ENCODE measurements at places on chromosomes 1 and 21.

DNA sequence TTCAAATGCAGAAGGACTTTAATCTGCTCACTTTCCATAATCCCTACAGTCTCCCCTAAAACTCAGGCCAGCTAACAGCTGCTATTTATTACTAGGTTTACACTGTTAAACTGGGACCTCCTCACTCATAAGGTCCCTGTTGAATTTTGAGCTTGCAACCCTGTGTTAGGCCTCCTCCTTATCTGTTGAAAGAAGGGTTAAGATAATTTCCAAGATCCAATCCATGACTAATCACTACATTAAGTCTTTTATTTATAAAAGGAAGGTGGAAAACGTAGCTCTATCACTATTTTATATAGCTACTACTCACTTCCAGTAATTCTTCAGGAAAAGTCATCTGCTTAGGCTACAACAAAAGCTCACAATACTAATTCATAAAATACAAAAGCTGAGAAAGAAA lies 79.5 kb downstream of the EVI5 start:
- peak; percentile 7 for DNase-seq

DNA sequence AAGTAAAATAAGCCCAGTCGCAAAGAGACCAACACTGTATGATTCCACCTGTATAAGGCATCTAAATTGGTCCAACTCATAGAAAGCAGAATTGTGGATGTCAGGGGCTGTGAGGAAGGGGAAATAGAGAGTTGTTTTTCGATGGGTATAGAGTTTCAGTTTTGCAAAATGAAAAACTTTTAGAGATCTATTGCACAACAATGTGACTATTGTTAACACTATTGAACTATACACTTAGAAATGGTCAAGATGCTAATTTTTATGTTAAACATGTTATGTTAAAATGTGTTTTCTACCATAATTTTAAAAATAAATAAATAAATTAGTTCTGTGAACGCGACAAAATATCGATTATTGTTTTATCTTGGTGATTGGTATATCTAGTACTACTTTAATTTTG lies 192.4 kb downstream of the PTGER3 start:
- DNase-seq = no peak

DNA sequence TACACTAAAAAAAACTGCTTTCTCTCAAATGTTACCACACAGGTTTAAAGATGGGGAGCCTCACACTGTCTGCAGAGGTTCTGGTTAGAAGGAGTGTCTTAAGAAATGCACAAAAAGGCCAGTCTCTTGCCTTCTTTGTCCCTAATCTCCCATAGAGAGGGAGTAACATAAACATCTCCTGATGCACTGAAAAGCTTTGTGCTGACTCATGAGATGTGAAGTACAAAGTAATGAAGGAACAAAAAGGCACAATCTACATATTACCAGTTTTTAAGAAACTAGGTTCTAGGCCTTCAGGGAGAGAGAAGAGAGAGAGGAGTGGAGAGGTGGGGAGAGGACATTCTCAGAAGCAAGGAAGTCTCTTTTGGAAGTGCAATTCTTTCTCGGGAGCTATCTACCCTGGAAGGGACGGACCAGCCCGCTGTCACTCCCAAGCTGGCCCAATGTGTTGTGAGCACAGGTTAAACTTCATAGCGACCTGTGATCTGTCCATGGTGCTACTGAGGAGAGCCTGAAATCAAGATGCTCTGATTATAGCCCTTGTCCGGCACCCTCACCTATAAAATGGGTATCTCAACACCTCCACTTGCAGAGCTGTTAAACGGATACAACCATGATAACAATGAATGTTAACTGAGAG lies 458.1 kb downstream of the DISC1 start:
- peak; percentile 13 for DNase-seq

- no peak for DNase-seq
Measured at GRCh38 chr1:52658795-52659194, 25.8 kb downstream of the SHISAL2A start.

DNA sequence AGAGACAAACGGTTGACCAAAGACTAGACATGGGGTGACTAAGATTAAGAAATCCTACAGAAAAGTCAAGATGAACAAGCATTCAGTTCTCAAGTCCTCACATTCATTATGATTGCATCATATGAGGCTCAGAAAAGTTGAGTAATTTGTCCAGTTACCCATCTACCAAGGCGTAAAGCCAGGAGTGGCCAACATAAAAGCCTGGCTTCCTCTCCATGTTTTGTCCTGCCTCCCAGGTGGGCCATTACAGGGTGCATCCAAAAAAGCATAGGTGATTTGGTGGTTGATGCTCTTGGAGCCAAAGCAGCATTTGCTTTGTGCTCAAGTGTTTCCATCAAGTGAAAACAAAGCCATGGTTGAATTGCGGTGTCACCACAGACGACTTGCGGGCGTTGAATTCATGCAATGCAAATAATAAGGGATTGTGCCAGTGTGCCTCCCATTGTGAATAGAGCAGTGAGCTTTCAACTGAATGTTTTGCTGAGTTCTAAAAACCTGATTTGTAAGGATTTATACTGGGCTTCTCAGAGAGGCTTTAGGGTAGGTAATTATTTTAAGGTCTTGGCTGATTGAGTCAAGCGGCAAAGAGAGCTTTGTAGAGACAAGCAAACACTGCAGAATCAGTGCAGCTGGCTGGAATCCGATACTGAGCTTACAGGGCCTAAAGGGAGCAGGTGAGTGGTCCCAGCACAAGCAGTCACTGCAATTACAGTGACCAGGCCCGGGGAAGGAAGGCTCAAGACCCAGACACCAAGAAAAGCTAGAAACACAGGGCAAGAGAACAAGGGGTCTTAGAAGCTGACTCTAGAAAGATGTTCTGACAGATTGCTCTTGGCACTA lies 54.1 kb downstream of the KCNJ15 start:
- peak; percentile 94 for DNase-seq

DNA sequence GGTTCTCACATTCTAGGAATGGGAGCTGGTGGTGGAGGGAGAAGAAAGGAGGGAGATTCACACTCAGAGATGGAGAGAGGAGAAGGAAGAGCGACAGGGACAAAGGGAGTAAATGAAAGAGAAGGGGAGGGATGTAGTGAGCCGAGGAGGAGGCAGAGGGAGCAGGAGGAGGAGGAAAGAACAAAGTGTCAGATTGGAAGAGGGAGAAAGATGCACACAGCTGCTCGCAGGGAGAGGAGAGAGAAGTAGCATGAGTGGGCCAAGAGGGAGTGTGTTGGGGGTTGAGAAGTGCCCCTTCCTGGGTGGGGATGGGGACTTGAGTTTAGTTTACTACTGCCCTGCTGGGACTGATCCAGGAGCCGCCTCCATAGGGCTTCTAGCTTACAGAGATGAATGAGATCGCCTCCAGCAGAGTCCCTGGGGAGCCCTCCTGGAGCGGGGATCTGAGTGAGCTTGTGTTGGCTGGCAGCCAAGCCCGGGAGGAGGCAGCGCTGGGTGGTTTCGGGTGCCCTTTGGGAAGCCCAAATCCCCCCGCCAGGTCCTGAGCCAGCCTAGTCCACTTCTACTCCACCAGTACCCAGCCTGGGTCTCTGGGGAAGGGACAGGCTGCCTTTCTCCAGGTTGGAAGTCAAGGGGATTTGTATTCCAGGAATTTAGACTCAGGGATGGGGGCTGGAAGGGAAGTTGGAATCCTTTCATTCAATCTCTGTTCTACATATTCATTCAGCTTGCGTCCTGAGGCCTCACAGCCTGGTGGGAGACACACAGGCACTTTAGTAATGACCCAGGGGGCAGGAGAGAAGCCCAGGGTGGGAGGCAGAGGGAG lies 20.9 kb downstream of the PTPRU start:
- DNase-seq = peak; percentile 66

- DNase-seq = no peak
Measured at GRCh38 chr1:59293206-59293605, 3.7 kb upstream of the FGGY start.

DNA sequence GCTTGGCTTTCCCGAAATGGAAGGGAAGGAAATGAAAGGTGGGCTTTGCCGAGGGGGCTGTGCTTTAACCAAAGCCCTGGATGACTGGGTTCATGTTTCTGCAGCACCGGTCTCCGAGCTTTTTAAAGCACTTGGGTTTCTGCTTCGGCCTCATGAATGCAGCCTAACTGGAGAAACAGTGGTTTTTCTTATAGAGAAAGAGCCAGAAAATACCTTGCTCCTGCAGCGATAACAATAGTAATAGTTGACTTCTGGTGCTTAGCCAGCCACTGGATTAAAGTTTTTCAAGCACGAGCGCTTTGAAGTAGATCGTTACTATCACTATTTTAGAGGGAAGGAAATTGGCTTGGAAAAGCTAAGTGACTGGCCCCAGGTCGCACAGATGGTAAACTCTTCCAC lies 500 bp upstream of the DOCK7 start:
- no peak for DNase-seq

DNA sequence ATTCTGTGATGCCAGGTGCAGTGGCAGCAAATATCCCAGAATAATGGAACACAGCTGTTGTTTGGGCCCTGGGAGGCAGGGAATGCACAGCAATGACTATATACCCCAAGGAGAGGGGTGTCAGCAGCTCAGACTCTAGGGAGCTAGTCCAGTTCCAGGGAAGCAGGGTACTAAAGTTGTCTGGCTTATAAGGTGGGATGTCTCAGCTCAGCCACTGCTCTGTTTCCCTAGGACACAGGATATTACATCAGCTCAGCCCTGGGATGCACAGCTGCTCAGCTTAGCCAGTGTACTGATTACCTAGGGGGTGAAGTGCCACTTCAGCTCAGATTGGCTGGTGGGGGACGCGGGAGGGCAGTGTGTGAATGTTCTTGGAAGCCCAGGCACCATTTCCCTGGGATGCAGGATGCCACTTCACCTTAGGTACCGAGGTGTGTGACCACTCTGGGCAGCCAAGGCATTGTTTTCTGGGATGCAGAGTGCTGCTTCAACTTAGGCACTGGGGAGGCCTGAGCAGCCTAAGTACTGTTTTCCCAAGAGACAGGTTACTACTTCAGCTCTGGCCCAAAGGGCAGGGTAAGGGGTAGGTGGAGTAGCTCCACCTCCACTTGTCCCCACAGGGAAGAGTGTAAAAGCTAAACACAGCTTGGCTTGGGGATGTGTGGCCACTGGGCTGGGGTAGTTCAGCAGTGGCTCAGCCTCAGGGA lies 59.4 kb downstream of the DIPK1A start:
- DNase-seq = no peak

GRCh38 chr21:30223596-30223995 lies 7.7 kb upstream of the CLDN8 start:
- DNase-seq = no peak

GRCh38 chr1:101371259-101371658 lies 134.4 kb downstream of the S1PR1 start:
- peak; percentile 6 for DNase-seq

DNA sequence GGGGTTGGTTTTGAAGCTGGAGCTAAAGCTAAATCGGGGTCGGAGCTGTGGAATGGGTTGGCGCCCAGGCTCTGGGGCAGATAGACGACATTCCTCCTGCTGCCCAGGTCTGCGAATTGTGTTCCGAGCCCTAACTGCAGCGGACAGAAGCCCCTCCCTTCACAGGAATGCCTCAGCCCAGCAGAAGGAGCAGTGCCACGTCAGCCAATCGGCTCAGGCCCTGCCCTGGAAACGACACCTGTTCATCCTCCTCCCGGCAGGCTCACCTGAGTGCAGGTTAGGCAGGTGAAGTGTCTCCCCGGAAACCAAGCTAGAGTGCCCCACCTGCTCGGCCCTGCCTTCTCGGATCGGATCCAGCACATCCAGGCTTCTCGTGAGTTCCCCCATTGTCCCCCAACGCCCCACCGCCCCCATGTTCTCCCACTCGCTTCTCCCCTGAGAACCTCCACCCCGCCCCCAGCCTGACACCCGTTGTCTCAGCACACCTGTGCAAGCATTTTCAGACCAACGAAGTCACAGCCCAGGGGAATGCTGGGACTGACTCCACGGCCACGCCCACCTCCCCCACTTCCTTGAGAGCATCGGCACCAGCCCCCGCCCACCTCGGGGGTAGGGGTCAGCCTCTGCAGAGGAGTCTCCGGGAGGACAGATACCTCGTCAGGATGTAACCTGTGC lies 775 bp downstream of the TMEM125 start:
- peak; percentile 10 for DNase-seq

- no peak for DNase-seq
Measured at GRCh38 chr1:31871703-31872102, 55.9 kb upstream of the SPOCD1 start.
